Activated CD8-positive, alpha-beta memory T cell treated with anti-CD3 and anti-CD28 coated beads for 24 hours (primary cell): ENCODE measurements at places on chromosomes 3 and 15.

- DNase-seq, result no peak
These were observed 289.9 kb downstream of the SHOX2 start for GRCh38 chr3:157816296-157816695.

DNA sequence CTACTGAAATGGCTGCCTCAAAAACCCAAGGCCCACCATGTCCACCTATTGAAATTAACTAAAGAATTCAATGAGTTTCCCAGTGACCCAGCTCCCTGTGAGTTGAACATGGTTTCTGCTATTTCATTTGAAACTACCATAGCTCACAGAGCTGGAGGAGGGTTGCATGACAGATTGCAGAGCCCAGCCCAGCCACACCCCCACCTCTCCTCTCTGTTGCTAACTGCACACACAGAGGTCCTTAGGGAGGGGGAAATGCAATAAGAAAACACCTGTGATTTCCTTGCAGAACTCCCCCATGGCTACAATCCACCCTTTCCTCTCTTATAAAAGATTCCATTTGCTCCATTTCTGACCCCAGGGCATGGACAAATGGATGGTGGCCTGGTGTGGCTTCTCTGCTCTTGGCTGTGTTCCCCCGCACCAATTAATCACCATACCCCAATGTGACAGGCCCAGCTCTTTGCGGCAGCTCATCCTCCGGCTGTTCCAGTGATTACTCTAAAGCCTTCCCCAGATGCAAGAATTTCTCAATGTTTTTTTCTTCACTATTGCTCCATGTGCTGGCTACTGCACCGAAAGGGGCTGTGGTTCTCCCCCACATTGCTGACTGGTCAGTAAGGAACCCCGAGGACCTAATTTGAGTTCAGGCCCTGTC, 208.4 kb upstream of the KBTBD8 start:
- no peak for DNase-seq

DNA sequence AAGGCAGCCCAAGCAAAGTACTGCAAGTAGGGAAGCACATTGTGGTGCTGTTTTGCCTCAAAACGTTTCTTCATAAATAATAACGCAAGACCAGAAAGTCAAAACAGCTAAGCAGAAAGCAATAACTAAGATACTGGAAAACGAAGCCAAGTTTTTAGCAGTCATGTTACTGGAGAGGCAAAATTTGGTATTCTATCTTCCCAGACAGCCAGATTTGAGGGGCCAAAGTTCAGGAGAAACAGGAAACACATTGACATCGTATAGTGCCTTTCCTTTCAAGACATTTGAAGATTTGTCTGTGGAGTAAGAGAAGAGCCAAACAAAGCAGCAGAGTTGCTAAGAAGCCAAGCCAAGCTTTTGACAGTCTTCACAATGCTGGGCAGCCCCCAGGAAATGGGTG, 843.6 kb upstream of the NECTIN3 start:
- no peak for DNase-seq

GRCh38 chr3:144643771-144644198, 672.2 kb downstream of the DIPK2A start:
- no peak for DNase-seq

GRCh38 chr3:194184265-194184751, 48.4 kb downstream of the HES1 start:
- DNase-seq, result no peak
